ENCODE measurements at places on chromosomes 4 and X. TPM values are rescaled to one million over a fixed set of nuclear protein-coding genes. Genes with fewer than 3 reads are reported as not detected.

F11 gene
- total RNA-seq = not detected

TCEAL6 gene
- total RNA-seq = not detected

VSIG4 gene
- total RNA-seq = not detected

CRLF2 gene
- not detected for total RNA-seq

RAB41 gene
- total RNA-seq = not detected

RBM3 gene
- total RNA-seq = 339 TPM

ZNF185 gene
- total RNA-seq = 29.1 TPM

PDE5A gene
- 2.8 TPM for total RNA-seq

OTUD6A gene
- not detected for total RNA-seq

PROM1 gene
- 0.13 TPM for total RNA-seq

EGFL6 gene
- total RNA-seq = not detected

MAGEE1 gene
- total RNA-seq = 1.5 TPM

SSX4 gene
- total RNA-seq = not detected

UNC5C gene
- under 0.01 TPM for total RNA-seq

ERCC6L gene
- 16.9 TPM for total RNA-seq

NCAPG gene
- 139 TPM for total RNA-seq

PYURF gene
- total RNA-seq = 122 TPM

DCAF4L1 gene
- 0.13 TPM for total RNA-seq

CT45A5 gene
- not detected for total RNA-seq

USP17L5 gene
- total RNA-seq = not detected

DGAT2L6 gene
- total RNA-seq = not detected

C1QTNF7 gene
- not detected for total RNA-seq

CTBP1 gene
- 179 TPM for total RNA-seq

SPON2 gene
- 0.57 TPM for total RNA-seq

ATP1B4 gene
- not detected for total RNA-seq

NKX3-2 gene
- total RNA-seq = not detected

STATH gene
- not detected for total RNA-seq

FGA gene
- total RNA-seq = not detected

TMSB15A gene
- 6.0 TPM for total RNA-seq

SSX2 gene
- total RNA-seq = not detected

RAB9B gene
- total RNA-seq = 0.40 TPM

CAPN6 gene
- not detected for total RNA-seq

UGT2B17 gene
- not detected for total RNA-seq

KCNIP4 gene
- not detected for total RNA-seq

VCX2 gene
- total RNA-seq = not detected

ERVMER34-1 gene
- total RNA-seq = not detected

LNX1 gene
- 1.8 TPM for total RNA-seq

FGFBP2 gene
- total RNA-seq = not detected

DMRTC1 gene
- total RNA-seq = not detected

FOXP3 gene
- total RNA-seq = not detected

AKAP4 gene
- total RNA-seq = not detected

MAGEA11 gene
- total RNA-seq = not detected

TEX13D gene
- not detected for total RNA-seq

TMPRSS11F gene
- not detected for total RNA-seq

MAP7D2 gene
- 0.14 TPM for total RNA-seq

STEEP1 gene
- 39.2 TPM for total RNA-seq

SULT1E1 gene
- 30.9 TPM for total RNA-seq

ENOPH1 gene
- total RNA-seq = 61.0 TPM

SLIT2 gene
- total RNA-seq = 54.1 TPM

FOXR2 gene
- total RNA-seq = not detected

MAOB gene
- not detected for total RNA-seq

SMIM10 gene
- 2.0 TPM for total RNA-seq

ART3 gene
- total RNA-seq = not detected

ARAF gene
- 22.8 TPM for total RNA-seq

GSPT2 gene
- total RNA-seq = 9.7 TPM

ARHGEF38 gene
- not detected for total RNA-seq

APBB2 gene
- 271 TPM for total RNA-seq

Data from thoracic aorta endothelial cell (primary cell).